Osteocyte (in vitro differentiated cells): ENCODE measurements at places on chromosomes 11 and 22.

- DNase-seq: no peak
Measured at GRCh38 chr11:63826471-63827190, 12.3 kb upstream of the MARK2 start.

DNA sequence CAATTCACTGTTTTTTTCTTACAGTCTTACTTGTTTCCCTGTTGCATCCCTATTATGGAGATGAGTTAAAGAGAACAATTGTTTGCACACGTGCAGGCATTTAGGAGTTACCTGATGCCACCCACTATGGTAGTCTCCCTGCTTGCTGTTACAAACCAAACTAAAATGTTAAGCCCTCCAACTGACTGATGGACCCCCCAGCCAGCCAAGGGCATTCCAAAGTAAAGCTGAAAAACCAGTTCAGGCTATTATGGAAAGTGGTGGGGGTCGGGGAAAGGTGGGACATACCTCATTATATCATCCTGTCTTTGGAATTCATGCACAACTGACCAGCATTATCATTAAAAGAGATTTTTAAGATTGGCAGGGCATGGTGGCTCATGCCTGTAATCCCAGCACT lies 47.0 kb upstream of the GNAZ start:
- peak; percentile 38 for DNase-seq

DNA sequence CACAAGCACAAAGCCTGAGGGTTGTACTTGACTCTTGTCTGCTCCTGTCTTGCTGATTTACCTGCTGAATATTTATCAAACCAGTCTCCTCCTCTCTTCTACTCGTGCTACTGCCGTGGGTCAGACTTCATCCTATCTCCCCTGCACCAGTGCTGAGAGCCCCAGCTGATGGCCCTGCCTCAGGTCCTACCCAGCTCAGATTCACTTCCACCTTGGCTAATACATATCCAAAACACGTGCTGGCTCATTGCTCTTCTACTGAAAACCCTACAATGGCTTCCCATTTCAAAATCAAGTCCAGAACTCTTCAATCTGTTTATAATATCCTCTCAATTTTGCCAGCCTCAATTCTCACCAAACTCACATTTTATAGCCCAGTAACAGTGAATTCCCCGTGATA lies 48.3 kb downstream of the RAB30 start:
- DNase-seq: no peak

GRCh38 chr11:12581923-12582322 lies 92.3 kb upstream of the TEAD1 start:
- no peak for DNase-seq

DNA sequence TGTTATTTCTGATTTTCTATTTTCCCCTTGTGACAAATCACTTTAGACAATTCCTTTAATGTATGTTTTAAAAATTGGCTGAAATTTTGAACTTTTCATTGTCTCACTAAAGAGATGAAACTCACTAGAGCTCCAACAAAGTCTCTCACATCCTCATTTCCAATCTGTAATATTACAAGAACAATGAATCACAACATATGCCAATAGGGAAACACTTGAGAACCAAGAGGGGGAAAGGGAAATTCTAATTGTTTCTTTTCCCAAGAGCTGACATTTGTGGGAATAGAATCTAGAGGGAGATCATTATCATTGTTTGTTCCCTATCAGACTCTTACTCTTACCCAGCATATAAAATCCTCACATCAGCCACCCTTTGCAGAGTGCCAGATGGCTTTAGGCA lies 28.2 kb downstream of the OR10D3 start:
- DNase-seq: no peak

- DNase-seq: no peak
Measured at GRCh38 chr22:24947881-24948280, 1.4 kb upstream of the LHFPL7 start.

DNA sequence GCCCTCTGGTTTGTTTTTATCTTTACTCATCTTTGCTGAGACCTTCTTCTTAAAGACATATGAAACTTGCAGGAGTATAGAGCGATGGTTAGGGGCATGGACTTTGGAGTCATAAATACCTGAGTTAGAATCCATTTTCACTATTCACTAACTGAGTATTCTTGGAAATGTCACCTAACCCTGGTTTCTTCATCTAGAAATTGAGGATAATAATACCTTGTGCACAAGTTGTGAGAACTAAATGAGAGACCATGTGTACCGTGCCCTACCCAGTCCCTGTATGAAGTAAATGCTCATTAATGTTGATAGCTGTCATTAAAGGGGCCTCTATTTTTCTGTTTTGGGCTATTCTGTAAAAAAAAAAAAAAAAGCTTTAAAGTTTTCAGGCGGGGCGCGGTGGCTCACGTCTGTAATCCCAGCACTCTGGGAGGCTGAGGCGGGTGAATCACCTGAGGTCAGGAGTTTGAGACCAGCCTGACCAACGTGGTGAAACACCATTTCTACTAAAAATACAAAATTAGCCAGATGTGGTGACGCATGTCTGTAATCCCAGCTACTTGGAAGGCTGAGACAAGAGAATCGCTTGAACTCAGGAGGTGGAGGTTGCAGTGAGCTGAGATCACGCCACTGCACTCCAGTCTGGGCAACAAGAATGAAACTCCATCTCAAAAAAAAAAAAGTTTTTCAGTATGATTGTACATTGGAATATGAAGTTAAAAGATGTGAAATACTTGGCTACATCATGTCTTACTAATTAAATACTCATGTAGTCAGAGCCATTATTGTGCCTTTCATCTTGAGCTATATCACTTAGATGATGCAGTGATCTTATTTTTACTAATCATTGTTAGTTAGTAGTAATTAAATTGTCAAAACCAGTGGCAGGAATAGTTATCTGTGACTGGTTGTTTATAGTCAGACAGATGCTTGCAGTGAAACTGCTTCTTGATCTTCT lies 95.0 kb downstream of the AMOTL1 start:
- no peak for DNase-seq

GRCh38 chr11:119488256-119488995 lies 65.5 kb upstream of the THY1 start:
- peak; percentile 79 for DNase-seq

GRCh38 chr11:117980720-117981119 lies 5.5 kb upstream of the IL10RA start:
- peak; percentile 17 for DNase-seq

GRCh38 chr11:17650127-17650911 lies 69.1 kb upstream of the MYOD1 start:
- no peak for DNase-seq

GRCh38 chr11:76758311-76758710 lies 24.8 kb upstream of the TSKU start:
- no peak for DNase-seq

GRCh38 chr11:33669598-33670249 lies 30.9 kb downstream of the C11orf91 start:
- DNase-seq: no peak
